ENCODE measurements at places on chromosomes 2 and 18.

DNA sequence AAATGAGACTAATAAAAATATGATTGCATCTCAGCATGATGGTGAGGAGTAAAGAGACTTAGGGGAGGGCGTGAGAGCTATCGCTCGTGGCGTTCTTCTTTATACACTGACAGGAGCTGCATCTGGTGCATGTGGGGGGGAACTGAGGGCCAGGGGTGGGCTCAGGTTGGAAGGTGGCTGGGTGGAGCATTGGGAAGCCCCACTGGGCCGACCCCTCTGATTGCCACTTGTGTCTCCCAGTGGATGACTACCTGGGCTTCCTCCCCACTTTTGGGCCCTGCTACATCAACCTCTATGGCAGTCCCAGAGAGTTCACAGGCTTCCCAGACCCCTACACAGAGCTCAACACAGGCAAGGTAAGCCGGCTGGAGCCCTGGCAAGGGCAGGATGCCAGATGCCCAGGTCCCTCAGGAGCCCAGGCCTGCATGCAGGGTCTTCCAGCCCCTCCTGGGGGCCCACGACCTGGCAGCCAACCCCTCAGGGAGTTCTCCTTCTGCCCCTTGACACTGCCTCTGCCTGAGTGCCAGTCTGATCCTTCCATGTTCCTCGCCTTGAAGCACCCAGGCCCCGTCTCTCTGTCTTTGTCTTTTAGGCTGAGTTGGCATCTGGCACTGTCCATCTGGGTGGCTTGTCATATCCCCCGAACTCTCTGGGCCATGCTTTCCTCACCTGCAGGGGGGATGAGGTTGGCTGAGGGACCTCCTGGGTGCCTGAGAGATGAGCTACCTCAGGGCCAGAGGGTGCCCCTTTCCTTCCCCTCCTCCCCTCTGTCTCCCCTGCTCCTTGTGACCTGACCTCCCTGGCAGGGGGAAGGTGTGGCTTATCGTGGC lies 97.7 kb downstream of the DYSF start:
- no peak for DNase-seq

GRCh38 chr2:108593547-108594098 lies 59.4 kb downstream of the LIMS1 start:
- DNase-seq: no peak

- DNase-seq: no peak
Observed at GRCh38 chr2:10279946-10280463, 22.7 kb upstream of the HPCAL1 start.

- DNase-seq: no peak
Observed at GRCh38 chr2:174535757-174536703, 49.2 kb upstream of the GPR155 start.

GRCh38 chr2:61590214-61590613 lies 52.1 kb upstream of the XPO1 start:
- no peak for DNase-seq

GRCh38 chr2:105795575-105795934 lies 50.8 kb downstream of the NCK2 start:
- DNase-seq: no peak

GRCh38 chr2:27271631-27272340 lies 3.4 kb upstream of the DNAJC5G start:
- DNase-seq: no peak

- DNase-seq: no peak
Observed at GRCh38 chr2:108080177-108080576, 93.9 kb downstream of the SLC5A7 start.

DNA sequence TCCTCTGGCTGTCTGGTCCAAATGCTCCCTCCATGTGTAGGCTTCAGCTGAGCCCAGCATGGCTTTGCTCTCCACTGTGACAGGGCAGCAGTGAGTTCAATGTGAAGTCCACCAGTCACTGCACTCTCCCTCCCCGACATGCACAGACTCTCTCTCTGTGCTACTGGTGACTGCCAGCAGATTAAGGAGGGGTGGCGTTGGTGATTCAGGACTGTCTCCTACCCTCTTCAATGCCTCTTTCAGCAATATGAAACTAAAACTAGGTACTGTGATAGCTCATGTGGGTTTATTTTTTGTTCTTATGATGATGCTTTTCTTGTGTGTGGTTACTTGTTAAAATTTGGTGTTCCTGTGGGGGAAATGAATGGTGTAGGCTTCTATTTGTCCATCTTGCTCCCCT lies 201.0 kb upstream of the RBMS1 start:
- DNase-seq: no peak

- DNase-seq: no peak
Observed at GRCh38 chr2:160956243-160956802, 203.9 kb upstream of the TANK start.

Measured in head of caudate nucleus (tissue), 42 donors.